ENCODE measurements at places on chromosomes 12 and 14.

DNA sequence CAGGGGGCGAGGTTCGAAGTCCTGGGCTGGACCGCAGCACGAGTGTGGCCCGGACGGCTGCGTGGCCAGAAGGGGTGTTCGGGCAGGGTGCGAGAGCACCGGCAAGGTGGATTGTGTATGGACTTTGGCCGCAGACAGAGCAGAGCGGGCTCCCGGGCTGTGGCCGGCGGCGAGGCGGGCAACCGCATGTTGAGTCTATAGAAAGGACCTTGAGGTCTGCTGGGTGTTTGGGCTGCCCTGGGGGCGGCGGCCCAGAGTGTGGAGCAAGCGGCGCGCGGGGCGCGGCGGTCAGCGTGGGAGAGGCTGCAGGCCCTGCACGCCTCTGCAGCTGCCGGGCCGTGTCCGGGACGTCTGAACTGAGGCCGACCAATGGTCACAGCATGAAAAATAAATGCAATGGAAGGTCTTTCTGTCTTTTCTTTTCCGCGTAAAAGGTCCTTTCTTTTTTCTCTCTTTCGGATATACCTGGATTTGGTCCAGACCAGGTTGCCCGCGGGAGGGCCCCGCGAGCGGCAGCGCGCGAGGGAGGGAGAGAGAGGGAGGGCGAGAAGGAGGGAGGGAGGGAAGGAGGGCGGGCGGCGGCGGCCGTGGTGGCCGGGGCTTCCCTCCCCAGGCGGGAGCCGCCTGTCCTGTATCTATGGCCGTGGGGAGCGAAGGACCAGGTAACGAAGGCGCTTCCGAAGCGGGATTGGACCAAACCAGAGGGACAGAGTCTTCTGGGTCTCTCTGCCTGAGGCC lies 5.5 kb upstream of the HOXC9 start:
- no peak for DNase-seq

DNA sequence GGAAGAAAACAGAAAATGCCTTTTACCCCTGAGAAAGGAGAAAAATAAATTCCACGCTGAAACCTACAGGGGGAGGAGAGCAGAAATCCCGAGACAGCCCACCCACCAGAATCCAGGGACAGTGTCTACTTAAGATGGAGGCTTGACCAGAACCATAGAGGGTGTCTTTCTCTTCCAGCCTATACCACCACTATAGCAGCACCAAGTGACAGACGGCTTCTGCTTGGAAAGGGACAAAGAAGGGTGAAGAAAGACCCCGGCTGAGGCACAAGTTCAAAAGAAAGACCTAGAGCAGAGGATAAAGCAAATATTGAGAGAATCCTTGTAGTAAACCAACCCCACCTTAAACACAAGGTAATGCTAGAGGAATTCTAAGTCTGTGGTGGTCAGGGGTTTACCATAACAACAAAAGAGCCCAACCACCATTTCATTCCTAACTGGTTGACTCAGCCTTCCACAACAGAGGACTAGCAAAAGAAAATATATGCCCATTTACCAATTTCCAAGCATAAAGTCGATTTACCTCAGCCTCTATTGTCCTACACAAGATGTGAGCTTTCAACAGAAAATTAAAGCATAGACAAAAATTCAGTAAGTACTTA lies 105.3 kb upstream of the FOXG1 start:
- no peak for DNase-seq

DNA sequence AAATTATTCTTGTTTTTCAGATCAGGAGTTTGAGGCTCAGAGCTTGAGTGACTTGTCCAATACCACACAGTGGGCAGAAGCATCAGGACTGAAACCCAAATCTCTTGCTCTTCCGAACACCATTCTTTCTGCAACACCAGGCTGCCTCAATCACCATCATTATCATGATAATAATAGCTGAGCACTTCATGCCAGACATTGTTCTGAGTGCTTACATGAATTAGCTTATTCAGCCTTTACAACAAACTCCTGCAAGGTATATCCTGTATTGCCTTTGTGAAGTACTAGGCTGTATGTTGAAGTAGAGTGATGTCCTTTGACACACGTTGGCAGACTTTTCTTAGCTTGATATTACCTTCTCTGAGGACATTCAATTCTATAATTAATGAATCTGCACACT lies 257.4 kb upstream of the ATP2B1 start:
- no peak for DNase-seq

DNA sequence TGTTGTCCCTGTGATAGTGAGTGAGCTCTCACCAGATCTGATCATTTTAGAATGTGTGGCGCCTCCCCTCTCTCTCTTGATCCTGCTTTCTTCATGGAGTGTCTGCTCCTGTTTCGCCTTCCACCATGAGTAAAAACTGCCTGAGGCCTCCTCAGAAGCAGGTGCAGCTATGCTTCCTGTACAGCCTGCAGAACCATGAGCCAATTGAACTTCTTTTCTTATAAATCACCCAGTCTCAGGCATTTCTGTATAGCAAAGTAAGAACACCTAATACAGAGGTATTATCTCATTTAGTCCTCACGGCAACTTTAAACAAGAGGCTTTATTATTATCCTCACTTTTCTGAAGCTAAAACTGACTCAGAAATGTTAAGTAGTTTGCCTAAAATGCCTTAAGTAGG lies 81.3 kb upstream of the BTG1 start:
- DNase-seq, result no peak

- no peak for DNase-seq
Observed at GRCh38 chr12:1540690-1541089, 53.7 kb downstream of the FBXL14 start.

GRCh38 chr12:27179400-27180214 lies 64.5 kb upstream of the STK38L start:
- no peak for DNase-seq

GRCh38 chr14:72000907-72001306 lies 68.7 kb downstream of the RGS6 start:
- DNase-seq, result no peak

DNA sequence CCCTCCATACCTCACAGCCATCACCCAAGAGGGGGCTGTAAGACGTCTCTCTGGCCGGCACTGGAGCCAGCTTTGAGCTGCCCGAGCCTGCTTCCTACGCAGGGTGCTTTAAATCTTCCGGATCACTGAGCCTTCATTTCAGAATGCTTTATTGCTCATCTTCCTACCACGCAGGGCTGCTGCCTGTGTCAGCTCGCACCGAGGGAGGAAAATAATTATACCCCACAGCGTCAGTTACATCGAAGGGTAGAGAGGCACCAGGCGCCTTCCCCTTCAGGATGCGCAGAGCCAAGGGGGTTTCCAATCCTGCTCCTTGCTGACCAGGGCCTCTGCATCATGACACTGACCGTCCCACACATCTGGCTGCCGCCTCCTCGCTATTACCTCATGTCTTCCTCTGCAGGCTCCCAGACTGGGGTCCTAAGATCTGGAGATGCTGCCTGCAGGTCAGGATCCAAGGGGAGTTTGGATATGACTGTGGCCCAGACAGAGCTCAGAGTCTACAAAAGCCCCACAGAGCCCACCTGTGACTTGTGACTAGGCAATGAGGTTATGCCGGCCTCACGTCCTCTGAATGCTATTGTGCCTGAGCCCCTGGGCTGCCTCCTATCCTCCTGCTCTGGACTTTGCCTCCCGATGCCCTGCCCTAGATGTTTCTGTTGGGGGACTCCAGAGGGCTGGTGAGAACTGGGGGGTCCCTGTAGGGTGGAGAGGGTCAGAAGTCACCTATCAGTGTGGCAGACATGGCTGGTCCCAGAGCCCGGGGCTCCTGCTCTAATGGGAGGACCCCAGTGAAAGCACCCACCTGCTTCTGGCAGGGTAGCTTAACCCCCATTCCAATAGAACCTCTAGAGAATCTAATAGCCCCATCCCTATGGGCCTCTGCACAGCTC lies 220.3 kb upstream of the RTL1 start:
- no peak for DNase-seq

- no peak for DNase-seq
Observed at GRCh38 chr14:82725213-82725612, 1191.6 kb upstream of the SEL1L start.

DNA sequence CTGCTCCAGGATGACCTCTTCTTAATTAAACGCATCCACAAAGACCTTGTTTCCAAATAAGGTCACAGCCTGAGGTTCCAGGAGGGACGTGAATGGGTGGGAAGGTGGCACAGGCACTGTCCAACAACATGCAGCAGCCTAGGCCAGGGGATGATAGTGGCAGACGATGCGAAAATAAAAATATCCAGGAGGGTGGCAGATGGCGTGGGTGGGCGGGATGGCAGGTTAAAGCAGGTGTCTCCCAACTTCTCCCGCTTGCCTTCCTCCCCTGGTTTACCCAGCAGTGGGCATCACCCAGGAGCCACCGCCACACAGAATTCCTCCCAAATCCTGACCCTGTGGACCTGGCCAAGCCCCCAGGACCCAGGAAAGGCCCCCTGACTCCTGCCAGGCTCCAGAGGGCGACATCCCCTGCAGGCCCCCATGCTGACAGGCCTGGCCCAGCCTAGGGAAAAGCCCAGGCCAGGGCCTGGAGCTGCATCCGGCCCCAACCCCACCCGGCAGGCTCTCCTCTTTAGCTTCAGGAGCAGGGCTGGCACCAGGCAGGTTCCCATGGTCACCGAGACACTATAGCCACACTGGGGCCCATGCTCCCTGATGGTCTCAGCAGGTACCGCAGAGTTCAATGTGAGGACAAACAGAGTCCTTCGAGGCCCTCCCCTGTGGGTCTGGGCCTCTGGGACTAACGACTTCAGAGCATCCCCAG lies 9.7 kb downstream of the NCOR2 start:
- no peak for DNase-seq

DNA sequence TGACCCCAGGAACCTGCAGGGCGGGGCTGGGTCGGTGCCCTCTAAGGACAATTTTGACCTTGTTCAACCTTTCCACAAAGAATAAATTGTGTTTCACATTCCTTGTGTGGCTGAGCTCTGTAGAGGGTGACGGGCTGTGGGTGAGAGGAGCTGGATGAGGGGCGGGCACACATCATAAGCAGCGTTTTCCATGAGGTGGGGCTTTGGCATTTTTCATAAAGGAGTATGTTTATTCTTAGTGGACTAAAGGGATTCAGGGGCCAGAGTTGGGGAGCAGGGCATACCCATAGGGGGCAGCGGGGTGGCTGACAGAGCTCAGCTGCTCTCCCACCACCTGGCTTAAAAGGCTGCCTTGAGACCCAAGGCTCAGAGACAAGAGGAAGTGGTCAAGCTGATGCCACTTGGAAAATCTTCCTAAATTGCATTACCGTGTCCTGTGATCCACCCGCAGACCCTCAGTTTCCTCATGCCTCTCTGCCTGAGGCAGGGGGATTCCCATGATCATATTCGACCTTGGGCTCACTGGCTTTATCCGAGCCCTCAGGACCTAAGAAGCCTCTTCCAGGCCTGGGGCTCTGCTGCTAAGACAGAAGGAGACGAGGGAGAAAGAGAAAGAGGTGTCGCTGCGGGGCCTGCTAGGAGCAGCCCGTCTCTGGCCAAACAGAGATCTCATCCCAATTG lies 11.4 kb downstream of the MMP14 start:
- DNase-seq, result no peak
